Stimulated activated CD4-positive, alpha-beta T cell treated with anti-CD3 and anti-CD28 coated beads, Interleukin-1b, Interleukin-23, amount 100 ng/mL, for 1 hour (primary cell): ENCODE measurements at places on chromosomes 16 and 17.
A peak's percentile ranks its signal among the peaks of the same experiment; 100 is the strongest.

DNA sequence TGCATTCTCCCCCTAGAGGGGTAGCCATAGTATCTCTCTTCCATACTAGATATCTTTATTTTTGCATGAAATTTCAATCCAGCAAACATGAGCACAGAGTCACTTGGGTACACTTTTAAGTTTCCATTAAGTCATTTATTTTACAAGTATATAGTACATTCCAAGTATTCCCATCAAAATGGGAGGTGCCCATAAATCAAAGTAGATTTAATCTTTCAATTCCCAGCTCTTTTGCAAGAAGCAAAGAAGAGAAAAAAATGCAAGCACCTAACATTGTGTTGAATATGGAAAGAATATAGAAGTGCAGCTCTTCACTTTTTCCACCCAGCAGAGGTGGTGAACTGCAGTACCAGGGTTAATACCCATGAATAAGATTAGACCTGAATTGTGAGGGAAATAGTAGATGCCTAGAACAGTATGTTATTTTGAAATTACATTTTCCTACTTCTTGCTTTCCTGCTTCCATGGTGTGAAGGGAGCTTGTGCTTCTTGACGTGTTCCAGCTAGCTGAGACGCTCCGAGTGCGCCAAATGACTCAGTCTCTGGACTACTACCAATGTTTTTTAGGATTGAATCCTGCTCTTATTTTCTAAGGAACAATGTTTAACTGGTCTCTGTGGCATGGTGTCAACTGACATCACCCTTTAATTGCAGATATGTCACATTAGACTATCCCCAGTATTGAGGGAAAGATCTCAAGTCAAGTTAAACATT, 151.1 kb upstream of the MAF start:
- DNase-seq = no peak

GRCh38 chr16:12305847-12306801, 329.6 kb downstream of the SNX29 start:
- DNase-seq = no peak

DNA sequence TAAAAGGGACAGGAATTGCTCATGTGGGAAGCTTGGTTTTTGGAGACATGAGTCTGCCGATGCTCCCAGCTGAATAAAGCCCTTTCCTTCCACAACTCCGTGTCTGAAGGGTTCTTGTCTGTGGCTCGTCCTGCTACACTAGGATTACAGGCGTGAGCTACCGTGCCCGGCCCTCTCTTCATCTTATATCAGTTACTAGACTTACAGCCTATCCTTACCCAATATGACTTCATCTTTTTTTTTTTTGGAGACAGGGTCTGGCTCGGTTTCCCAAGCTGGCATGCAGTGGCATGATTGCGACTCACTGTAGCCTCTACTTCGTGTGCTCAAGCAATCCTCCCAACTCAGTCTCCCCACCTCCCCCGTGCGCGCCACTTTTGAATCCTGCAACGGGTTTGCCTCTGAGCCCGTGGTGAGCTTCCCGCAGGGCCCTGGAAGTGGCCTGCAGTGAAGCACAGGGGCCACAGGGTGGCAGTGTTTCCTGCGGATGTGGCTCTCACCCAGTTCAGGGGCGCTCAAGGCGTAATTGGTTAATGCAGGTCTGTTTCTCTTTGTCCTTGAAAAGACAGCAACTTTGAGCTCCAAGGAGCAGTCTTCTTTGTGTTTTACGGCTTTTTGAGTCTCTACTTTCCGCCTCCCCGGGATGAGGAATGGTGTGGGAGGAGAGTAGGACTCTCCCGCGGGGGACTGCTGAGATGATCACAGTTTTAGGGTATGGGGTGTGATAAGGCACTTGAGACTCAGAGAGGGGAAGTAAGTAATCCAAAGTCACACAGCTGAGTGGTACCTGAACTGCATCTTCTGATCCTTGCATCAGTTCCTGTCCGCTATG, 22.7 kb upstream of the GPRC5B start:
- DNase-seq = peak; percentile 42

GRCh38 chr17:8466456-8466855, 30.8 kb downstream of the NDEL1 start:
- DNase-seq = no peak

DNA sequence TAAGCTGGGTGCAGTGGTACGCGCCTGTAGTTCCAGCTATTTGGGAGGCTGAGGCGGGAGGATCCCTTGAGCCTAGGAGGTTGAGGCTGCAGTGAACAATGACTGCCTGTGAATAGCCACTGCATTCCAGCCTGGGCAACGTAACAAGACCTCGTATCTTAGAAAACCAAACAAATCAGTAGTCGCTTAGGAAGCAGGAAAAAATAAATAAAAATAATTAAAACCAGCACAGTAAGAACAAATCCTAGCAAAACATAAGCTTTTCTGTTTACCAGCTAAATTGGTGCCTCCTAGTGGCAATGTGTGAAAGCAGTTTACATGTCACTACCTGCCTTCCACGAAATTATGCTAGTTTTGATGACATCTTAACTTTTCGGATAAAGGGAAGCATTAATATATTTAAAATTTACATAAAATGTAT, 1.3 kb downstream of the ARMC5 start:
- no peak for DNase-seq

DNA sequence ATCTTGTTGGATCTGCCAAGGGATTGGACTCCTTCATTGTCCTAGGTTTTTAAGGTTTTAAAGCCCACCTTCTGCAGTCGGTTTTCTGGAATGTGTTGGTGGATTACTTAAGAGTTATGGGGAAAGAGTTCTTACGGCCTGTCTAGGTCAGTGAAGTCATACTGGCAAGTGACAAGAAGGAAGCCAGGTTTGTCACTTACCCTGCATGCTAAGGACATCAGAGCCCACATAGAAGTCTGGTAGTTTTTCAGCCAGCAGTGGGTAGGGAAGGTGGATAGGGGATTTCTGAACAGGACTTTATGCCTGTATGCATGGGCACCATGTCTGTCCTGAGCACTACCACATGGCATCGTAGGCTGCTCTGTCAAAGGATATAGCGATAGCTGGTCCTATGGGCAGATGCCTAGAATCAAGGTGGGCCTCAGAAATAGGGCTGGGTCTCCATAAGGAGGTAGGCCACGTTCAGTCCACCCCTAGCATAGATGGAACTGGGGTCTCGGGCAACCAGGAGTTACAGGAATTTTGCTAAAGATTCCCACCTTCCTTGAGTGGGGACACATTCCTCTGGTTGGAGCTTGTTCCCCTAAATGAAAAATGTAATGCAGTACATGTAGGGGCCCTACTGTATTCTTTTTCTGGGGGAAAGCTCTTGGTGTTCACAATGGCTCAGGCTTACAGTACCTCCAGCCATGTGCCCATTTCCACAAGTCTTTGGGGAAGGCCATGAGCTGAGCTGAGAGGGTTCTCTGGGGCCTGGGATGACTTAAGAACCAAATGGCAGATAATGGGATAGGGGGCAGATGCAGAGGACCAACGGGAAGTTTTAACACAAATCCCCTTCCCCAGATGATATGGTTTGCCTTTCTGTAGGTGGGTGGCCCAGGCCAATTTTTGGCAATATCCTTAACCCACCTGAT, 27.5 kb downstream of the TRPV2 start:
- DNase-seq = no peak

- DNase-seq = no peak
These were observed 104.4 kb downstream of the LYRM1 start for GRCh38 chr16:21005008-21005407.

DNA sequence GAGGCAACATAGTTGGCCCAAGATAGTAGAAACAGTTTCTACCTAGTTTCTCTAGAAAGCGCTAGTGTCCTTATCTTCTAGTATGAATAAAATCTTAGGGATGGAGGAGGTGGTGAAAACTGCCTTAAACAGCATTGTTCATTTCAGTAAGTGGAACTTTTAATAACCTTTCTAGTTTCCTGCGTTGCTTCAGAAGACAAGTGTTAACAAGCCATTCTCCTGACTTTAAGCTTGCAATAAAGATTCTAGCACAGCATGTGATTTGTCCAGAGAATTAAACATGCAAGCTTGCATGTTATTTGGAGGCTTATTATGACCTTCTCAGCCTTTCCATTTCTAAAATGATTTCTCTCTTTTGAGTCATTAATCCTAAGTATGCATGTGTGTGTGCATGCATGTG, 72.3 kb downstream of the TANGO6 start:
- DNase-seq = no peak

GRCh38 chr17:51456942-51457341, 196.6 kb downstream of the UTP18 start:
- DNase-seq = no peak

GRCh38 chr16:12500771-12501170, 302.9 kb downstream of the CPPED1 start:
- no peak for DNase-seq

DNA sequence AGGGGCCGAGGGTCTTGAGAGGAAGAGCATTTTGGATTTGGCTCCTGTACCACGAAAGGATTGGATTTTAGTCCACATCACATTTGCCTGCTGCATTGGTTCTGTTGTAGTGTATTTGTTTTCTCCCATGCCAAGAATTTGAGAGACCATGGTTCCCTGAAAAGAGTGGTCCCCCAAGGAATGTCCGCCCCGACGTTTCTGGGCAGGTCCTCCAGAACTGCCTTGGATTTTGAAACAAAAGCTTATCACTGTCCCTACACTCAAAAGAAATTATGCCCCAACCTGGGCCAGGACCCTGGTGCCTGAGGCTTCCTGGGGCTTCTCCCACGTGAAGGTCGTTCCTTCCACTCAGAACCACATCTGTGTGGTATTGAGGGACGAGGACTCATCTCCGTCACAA, 10.8 kb downstream of the NTN1 start:
- DNase-seq = no peak

DNA sequence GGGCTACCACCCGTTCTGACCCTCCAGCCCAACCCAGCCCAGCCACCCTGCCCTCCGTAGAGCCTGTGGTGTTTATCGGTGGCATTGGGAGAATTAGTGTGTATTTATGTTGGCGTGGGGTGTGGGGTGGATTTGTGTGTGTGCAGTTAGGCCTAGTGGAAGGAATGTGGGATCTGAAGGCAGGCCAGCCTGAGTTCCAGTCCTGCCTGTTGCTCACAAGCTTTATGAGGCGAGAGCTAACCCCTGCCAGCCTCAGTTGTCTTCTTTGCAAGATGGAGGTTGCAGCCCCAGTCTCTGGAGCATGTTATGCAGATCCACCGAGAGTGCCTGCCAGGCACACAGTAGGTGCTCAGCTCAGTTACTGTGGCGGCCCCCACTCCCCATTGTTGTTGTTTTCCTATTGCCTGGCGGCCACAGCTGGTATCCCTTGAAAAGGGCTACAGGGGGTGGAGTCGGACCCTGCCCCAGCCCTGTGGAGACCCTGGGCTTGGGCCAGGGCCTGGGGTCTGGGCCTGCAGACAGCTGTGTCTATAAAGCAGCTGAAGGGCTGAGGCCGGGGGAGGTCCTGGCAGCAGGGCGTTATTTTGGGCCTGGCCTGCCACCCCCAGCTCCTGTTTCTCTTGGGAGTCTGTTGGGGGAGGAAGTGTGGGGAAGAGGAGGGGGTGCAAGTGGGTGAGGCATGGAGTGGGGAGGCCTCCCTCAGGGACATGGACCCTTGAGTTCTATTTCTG, 5.1 kb downstream of the ERBB2 start:
- DNase-seq = no peak

DNA sequence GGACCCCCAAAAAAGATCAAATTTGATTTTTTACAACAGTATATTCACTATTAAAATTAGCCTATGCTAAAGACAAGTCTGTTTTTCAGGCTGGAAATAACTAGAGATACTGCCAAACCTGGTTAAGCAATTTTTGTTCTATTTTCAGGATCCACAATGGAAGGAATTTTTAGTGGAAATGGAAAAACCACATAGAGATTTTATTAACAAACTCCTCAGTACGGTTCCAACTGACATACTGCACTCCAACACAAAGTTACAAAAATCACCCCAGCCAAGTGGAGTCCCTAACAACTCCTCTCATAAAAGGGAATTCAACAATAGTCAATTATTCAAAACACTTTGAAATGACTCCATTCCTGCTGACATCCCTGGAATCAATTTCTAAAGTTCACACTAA, 101.6 kb upstream of the TOB1 start:
- no peak for DNase-seq

GRCh38 chr17:34368946-34369500, 6.0 kb upstream of the CCL1 start:
- no peak for DNase-seq

DNA sequence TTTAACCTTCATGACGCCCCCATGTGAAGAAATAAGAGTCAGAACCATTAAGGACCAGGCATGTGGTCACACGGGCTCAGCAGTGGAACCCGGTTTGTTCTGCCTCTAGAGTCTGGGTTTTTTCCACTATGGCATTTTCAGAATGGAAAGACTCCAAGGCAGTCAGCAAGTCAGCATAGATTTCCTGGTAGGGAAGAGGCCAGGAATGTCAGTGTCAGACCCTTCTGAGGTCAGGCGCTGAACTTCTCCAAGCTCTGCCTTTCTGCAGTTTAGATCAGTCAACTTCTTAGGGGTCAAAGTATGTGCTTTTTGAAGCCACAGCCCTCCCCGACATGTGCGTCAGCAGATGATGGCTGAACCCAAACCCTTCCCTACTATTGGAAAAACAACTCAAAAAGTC, 3.9 kb downstream of the SSTR2 start:
- no peak for DNase-seq

- DNase-seq = no peak
These were observed 332 bp upstream of the VPS25 start for GRCh38 chr17:42772945-42773289.

DNA sequence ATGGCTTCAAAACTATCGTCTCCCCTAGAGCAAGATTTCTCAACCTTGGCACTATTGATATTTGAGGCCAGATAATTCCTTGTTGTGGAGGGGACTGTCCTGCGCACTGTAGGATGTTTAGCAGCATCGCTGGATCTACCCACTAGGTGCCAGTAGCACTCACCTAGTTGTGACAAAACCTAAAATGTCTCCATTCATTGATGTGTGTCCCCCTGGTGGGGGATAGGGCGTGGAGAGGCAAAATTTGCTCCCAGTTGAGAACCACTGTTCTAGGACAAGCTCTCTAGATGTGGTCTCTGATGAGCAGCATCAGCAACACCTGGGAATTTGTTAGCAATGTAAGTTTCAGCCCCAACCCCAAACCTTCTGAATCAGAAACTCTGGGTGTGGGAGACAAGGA, 259.0 kb downstream of the XYLT1 start:
- DNase-seq = no peak

DNA sequence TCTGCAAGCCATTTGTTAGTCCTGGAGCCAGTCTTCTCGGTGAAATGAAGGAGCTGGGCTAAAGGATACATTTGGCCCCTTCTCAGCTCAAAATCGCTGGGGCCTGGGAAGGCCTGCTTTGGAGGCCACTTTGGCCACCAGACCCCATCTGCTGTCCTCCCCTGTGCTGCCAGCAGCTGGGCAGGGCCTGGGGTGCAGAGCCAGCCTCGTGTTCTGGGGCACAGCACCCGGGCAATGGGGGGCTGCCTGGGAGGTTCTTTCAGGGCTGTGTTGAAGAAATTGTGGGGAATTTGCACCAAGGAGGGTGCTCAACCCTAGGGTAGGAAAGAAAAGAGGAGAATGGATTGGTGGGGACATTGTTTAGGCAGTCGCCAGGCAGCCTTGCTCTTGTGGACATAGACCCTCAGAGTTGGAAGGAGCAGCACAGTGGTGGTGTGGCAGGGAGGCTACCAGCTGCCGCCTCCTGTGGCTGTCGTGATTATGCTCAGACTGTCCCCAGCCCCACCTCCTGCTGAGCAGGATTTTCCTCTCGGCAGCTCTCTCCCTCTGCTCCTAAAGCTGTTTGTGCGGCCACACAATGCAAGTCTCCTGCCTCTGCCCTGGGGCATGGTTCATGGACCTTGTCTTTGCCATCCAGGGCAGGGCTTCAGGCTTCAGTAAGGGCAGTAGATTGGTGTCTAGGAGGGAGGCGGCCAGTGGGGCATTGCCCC, 174.8 kb downstream of the NTN1 start:
- no peak for DNase-seq

- no peak for DNase-seq
These were observed 26.6 kb downstream of the ITGB3 start for GRCh38 chr17:47280072-47280811.

- DNase-seq = no peak
These were observed 18.6 kb upstream of the PITPNM3 start for GRCh38 chr17:6574687-6575595.
